Activated CD4-positive, alpha-beta T cell treated with anti-CD3 and anti-CD28 coated beads, Interleukin-2, amount 50 U/mL, for 4 hours (primary cell): ENCODE measurements at places on chromosomes 11 and 22.

DNA sequence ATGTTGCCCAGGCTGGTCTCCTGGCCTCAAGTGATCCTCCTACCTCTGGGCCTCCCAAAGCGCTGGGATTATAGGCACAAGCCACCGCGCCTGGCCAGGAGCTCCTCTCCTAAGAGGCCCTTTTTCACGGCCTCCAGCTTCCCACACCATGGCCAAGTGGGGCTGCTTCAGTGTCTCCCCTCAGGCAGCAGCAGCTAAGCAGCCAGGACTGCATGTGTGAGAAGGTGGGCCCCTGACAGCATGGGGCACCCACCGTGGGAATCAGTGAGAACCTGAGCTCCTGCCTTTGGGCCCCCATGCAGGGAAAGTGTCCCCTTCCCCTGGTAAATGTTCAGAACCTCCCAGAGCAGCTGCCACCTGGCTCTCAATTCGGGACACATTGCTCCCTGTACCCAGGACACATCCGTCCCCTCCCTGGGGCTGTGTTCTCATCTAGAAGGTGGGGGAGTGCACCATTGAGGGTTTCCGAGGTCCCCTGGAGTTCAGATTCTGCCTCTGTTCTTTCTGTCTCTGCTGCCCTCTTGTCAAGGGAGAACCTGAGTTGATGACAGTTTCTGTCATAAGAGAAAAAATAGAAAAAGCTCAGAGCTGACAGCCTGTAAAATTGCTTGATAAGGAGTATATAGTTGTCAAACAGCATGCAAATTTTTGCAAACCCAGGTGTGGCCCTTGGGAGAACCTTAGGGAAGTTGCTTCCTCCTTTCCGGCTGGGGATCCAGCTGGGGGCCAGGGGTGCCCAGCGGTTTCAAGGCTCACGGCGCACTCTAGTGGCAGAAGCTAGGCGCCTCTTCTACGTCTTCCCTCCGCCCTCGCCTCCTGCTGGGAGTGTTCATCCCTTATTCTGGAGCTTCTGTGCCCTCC, 29.7 kb downstream of the FAM83F start:
- peak; percentile 56 for DNase-seq

GRCh38 chr11:111792955-111793500, 26.8 kb upstream of the PPP2R1B start:
- DNase-seq = no peak

DNA sequence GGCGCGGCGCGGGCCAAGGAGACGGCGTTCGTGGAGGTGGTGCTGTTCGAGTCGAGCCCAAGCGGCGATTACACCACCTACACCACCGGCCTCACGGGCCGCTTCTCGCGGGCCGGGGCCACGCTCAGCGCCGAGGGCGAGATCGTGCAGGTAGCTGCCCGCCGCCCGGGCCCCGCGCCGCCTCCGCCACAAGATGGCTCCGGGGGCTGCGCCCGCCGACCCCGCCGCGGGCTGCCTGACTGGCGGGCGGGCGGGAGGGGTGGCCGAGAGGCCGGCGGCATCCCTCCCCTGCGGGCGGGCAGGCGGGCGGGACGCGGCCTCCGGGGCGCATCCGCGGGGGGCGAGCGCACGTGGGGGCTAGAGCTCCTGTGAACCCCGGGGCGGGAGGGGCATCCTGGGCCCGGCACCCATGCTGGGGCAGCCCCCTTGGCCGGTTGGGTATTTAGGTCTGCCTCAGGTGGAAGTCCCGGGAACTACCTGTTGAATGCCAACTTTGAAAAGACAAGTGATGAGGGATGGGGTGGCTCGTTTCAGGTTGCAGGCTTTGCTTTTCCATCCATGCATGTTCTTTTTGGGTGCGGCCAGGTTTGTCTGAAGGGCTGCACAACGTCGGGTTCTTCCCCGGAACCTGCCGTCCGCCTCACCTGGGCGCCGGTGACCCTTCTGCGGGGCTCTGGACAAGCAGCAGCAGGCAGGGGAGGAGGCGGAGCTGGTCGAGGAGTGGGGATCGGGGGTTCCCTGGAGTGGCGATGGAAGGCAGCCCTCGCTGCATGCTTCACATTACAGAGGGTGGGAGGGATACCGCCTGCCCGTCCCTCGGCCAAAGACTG, 760 bp downstream of the ZNRF3 start:
- peak; percentile 32 for DNase-seq

- no peak for DNase-seq
Observed at GRCh38 chr11:133950874-133951326, 5.9 kb downstream of the IGSF9B start.

DNA sequence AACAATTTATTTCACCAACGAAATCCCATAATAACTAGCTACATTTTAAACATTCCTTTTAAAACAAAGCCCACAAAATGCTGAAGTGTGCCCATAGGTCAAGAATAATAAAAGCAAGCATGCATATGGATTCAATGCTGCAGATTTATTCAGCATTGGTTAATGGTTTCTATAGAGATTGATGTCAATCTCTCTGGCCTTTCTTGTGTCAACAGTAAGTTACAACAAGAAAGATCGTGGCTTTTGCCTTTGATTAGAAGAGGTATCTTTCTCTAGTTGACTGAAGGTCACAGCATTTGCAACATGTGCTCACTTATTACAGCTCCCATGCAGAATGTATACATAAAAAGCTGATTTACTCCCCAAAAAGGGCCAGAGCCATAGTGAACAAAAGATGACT, 1.4 kb upstream of the SOX6 start:
- no peak for DNase-seq

DNA sequence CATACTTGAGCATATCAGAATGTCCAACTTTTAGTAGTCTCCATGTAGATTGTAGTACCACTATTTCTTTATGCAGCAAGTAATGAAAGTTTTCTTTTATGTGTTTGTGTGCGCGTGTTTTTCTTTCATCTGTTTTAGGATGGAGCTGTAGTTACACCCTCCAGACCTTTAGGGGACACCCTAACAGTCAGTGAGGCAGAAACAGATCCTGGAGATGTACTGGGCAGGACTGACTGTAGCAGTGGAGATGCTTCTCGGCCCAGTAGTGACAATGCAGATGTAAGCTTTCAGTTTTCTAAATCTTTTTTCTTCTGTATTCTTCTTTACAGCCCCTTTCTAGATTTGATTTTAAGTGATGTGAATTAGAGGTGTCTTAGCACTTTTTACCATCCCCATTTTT, 79.9 kb upstream of the GRIK4 start:
- no peak for DNase-seq

GRCh38 chr22:29216873-29217666, 11.4 kb downstream of the EMID1 start:
- DNase-seq = no peak
